ENCODE measurements at places on chromosomes 3 and 15.

GRCh38 chr3:146380046-146380445 lies 89.3 kb downstream of the PLSCR2 start:
- DNase-seq = no peak

- no peak for DNase-seq
Observed at GRCh38 chr3:77601823-77602415, 562.0 kb downstream of the ROBO2 start.

DNA sequence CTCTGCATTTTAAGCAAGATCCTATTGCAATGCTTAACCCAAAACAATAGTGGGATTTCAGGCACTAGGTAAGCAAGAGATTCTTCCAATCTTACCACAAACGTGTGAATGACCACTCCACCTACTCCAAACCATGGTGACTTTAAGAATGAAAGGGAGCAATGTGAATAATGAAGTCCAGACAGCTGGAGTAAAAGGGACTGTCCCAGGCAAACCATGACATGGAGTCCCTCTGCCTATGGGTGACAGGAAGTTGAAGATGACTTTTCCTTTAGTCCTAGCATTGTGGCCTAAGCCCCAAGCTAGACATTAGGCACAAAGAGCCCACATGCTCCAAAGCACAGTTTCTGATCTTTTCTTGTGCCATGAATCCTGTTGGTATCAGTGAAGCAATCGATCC lies 179.0 kb downstream of the SHQ1 start:
- DNase-seq = no peak

DNA sequence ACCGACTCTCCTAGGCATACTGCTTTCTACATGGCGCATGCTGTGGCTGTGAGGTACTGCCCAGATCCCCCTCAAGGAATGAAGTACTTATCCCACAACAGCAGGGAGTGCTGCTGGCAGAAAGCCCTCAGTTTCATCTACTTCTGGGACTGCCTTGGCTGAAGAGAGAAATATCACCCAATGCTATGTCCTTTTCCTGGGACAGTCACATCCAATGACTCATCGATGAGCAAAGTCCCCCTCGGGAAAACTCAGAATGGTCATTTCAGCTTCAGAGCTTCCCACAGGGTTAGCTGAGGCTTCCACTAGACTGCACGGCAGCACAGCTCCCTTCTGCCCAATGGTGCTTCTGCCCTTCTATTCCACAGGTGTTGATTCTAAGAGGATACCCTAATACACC lies 3.6 kb upstream of the NMD3 start:
- no peak for DNase-seq

DNA sequence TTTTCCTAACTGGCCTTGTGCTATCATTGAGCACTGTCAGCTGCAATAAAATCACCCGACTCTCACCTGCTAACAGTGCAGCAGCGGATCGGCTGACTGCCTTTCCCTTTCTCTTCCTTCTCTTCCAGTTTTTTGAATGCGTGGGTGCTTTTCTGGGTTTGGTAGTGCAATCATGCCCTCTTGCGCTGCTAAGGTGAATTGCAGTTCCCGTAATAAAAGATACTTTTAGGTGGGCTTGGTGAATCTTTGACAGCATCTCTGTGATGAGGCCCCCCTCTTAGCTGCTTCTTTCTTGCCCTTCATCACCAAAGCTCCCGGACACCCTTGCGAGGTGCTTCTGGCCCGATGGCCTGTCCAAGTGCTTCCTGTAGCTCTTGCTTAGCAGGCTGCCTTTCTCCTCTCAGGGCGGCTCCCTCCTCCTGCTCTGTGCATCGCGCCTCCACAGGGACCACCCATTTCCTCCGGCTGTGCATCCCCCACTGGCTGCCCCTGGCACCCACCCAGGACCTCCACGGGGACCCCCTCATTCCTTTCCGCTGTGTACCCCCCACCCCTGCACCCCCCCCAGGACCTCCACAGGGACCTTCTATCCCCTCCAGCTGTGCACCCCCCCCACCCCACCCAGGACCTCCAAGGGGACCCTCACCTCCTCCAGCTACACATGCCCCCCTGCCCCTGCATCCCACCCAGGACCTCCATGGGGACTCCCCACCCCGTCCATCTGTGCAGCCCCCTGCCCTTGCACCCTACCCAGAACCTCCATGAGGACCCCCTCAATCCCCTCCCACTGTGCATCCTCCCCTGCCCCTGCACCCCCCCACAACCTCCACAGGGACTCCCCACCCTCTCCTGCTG lies 50.8 kb upstream of the RPL32 start:
- peak; percentile 69 for DNase-seq

DNA sequence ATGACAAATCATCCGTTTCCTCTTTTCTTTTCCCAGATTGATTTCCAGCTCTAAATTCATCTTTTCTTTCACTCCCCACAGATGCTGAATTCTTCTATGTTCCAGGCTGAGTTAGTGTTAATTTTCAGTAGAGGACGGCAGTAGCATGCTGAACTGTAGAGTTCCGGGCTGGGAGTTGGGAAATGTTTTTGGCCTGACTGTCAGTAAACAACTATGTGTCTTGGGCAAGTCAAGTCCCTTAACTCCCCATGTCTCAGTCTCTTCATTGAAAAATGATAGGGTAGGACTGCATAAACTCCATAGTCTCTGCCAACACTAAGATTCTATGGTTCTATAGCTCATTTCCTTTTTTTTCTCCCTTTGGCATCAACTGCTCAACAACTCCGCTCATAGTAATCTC lies 333.9 kb downstream of the TIGIT start:
- no peak for DNase-seq

GRCh38 chr15:90597577-90597976 lies 67.9 kb downstream of the CRTC3 start:
- no peak for DNase-seq

DNA sequence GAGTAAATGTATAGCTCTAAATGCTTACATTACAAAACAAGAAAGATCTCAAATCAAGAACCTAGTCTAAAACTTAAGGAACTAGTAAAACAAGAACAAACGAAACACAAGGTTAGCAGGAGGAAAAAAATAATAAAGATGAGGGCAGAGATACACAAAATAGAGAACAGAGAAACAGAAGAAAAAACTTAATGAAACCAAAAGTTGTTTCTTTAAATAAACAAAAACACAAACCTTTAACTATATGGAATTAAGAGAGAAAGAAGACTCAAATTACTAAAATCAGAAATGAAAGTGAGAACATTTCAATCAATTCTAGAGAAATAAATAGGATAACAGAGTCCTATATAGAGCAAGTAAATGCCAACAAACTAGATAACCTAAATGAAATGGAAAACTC lies 59.6 kb downstream of the DLG1 start:
- DNase-seq = no peak

GRCh38 chr3:65889707-65890099 lies 149.0 kb downstream of the MAGI1 start:
- no peak for DNase-seq

DNA sequence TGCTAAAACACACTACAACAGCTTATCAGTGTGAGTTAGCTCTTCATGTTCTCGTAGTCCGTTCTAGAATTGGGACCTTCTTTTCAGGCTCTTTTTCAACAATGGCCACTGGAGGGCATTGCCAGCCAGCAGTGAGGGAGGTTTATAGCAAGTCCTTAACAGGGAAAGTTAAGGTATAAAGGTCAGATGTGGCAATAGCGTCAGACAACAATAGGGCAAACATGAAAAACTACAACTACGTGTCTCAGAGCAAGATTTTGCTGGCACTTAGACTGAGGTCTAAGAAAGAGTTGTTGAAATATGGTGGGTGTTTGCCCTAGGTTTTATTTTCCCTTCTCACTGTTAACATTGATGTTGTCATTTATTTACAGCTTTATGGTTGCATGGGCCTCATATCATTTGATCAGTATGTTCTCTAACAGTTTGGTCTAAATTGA lies 161.4 kb downstream of the GMNC start:
- DNase-seq = peak; percentile 12

DNA sequence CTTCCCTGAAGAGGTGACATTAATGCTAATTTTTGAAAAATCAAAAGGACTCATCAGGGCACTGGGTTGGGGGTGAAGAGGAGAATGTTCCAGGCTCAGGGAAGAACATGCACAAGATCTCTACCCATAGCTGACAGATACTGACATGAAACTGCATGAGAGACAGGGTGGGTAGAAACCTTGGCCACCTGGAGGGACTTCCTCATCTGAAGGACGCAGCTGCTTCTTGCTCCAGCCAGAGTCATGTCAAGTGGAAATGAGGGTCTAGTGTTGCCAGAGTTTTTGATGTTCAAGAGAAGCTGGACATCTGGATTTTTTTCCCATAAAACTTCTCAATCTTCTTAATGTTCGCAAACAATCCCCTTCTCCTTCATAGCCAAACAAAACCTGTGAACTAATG lies 29.7 kb downstream of the AMOTL2 start:
- DNase-seq = no peak

- peak; percentile 89 for DNase-seq
Observed at GRCh38 chr3:126389112-126389793, 5.5 kb upstream of the CFAP100 start.

Measured in neuronal stem cell (in vitro differentiated cells).